ENCODE measurements at places on chromosomes 16 and 17.

- DNase-seq = no peak
Observed at GRCh38 chr17:70292366-70292765, 123.0 kb downstream of the KCNJ2 start.

DNA sequence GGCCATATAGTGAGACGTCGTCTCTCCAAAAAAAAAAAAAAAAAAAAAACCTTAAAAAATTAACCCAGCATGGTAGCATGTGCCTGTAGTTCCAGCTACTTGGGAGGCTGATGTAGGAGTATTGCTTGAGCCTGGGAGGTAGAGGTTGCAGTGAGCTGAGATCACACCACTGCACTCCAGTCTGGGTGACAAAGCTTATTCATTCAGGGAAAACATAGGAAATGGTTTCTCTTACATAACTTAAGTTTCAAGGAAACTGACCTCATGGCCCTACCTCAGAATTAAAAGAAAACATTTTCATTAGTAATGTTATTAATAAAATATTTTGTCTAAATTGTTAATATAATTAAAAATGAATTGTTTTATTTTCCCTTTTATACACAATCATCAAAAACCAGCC is 31.4 kb downstream of the COG1 start:
- DNase-seq = no peak

DNA sequence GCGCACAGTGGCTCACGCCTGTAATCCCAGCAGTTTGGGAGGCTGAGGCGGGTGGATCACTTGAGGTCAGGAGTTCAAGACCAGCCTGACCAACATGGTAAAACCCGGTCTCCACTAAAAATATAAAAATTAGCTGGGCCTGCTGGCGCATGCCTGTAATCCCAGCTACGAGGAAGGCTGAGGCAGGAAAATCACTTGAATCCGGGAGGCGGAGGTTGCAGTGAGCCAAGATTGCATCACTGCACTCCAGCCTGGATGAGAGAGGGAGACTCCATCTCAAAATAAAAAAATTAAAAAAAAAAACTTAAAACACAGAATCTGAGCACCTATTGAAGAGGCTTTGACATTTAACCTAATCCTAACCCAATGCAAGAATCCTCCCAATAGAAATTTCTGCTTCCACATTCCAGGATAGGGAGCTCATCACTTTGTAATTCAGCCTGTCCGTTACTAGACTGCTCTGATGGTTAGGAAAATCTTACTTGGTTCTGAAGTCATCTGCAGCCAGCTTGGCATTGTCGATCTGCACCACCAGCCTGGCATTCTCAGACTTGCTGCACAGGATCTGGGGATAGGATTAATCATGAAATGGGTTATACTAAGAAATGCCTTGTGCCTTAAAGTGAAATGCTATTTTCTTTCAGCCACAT is 2.1 kb downstream of the KRT33B start:
- no peak for DNase-seq

DNA sequence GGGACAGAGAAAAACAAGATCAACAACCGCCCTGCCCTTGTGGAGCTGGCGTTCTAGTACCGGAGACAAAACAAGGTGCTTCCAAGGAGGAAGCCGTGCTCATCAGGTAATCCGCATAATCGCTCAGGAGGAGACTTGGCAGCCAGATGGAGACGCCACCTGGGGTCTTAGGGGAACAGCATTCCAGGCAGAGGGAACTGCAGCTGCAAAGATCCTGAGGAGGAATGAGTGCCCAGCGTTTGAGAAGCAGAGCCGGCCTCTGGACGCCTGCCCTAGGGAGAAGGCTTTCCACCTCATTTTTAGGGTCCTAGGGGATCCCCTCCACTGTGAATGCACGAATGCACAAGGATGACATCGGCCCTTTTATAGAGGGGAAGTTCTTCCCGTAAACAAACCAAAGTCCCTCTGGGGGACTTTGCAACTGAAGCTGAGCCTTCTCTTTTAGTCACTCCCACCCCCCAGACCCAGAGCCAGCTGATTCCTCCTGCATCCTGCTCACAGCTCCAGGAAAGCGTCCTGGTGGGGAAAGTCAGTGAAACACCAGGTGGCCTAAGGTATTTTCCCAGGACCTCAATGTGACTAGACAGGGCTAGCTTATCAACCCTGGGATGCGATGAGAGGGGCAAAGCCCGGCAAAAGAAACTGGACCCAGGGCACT is 13.2 kb upstream of the MPRIP start:
- no peak for DNase-seq

DNA sequence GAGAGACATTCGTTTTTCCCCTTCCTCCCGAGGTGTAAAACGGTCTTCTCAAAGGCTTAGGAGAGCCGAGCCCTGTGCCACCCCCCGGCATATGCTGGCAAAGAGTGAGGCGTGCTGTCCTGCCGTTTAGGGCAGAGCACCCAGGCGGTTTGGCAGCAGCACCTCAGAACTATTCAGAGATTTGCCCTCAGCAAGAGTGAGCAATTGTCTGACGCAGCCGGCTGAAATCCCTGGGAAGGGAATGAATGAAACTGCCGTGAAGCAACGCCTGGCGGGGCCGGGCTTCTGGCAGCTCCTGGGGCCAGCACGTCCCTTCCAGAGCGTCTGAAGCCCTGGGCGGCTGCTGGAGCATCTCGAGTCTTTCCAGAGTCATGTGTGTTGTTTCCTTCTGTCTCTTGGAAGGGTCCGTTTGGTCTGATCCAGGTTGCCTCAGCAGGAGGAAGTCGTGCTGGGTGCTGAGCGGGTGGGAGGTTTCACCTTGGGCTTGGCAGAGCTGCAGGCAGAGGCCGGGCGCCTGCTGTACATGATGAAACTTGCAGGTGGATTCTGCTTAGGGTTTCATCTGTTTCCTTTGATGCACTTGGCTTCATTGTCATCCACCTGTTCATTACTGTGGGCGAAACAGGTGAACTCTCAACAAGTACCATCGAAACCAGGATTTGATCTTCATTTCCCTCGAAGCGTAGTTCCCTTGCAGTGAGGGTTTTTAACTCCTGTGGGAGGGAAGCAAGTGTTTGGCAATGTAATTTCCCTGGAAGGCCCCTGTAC is 35.4 kb downstream of the TBCD start:
- DNase-seq = no peak

DNA sequence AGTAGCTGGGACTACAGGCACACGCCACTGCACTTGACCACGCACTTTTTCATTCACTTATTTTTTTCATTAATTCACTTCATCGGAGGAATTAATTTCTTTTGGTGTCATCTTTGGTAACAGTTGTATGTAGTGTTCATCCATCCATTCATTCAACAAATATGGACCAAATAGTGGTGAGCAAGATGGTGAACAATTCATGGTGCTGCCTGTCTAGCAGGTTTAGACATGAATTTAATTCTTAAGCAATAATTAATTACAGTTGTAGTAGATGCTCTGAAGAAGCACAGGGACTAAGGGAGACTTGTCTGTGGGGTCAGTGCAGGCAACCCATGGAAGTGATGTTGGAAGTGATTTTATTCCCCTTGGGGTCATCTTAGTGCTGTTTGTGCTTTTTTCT is 22.4 kb downstream of the GDE1 start:
- no peak for DNase-seq

DNA sequence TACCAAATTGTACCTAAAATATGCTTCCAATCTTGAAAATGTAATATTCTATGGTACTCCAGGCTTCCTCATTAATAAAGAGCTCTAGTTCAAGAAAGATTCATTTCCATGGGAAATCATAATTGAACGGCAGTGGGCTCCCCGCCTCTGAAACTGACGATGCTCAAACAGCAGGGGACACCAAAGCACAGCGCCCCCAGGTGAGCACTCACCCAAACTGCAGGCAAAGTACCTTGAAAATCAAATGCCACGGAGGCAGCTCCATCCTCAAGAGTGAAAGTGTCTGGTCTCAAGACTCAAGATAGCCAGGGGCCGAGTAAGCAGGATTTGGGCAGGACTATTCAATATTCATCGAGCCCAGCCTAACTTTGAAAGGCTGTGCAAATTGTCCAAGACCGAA is 217.4 kb upstream of the TNRC6C start:
- DNase-seq = peak; percentile 10

DNA sequence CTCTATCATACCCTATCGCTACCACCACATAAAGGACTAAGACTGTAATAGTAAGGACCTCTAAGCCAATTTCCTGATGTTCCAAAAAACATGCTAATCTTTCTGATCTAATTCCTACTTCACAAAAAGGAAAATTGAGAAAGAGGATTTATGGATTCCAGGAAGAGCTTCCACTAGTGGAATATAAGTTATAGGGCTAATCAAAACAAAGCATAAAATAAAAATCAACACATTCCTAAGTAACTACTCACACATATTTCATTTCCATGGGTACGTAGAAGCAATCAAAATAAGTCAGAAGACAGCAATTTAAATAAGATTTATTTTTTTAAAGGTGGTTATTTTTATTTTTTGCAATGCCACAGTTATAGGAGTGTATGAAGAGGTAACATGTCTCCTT is 12.4 kb downstream of the CCDC43 start:
- no peak for DNase-seq

- DNase-seq = no peak
Observed at GRCh38 chr17:289409-289808, 63.2 kb downstream of the RPH3AL start.

- DNase-seq = no peak
Observed at GRCh38 chr16:78896280-78896679, 704.3 kb downstream of the MAF start.

GRCh38 chr17:68387435-68388218 is 69.7 kb downstream of the WIPI1 start:
- no peak for DNase-seq

DNA sequence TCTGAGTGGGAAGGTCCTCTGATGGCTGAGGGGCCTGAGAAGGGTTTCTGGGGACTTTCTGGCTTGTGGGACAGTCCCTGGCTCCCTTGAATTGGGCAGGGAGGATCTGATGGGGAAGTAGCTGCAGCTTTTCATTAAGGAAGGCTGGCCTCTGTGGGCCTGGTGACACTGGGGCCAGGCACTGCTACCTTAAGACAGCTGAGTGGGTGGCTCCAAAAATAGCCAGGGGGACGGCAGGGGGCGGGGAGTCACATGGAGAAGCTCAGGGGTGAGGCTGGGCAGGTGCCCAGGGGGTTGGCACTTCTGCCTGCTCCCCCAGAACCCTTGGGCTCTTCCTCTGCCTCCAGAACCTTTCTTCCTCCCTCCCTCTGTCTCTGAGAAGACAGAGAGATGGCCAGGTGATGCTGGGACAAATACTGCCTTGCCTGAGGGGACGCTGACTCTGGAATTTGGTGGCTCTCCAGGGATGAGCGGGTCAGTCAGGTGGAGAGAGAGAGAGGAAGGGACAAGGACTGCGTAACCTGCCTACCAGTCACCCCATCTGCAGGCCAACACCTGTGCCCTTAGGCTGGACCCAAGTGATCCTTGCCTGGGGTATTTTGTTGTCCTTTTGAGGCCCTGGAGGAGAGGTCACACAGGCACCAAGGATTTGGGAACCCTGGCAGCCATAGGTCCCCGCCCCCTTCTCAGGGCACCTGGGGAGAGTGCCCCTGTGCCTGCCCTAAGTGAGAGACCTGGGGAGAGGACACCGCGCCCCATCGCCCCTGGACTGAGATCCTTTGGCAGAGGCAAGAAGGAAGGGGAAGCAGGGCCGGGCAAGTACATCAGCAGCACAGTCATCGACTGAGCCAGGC is 1.7 kb upstream of the SGCA start:
- no peak for DNase-seq

DNA sequence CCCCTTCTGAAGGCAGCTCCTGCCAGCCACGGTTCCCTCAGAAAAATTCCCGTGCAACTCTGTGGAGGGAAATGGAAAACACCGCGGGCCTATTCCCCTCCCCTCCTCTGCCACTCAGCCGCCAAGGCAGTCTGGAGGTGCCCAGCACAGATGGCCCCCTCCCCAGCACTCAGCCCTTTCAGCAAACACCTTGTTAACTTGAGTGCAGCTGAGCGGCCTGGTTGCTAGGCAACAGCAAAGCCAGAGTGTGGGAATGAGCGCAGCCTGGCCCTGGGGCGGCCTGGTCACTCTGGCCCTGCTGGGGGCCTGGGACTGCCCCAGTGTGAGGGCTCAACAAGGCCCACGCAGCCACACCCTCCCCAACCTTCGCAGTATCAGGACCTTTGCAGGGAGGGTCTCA is 32.8 kb downstream of the CACNA1G start:
- DNase-seq = no peak
